ENCODE measurements at places on chromosomes 11 and 22.

- DNase-seq: peak; percentile 35
These were observed 77.6 kb downstream of the LUZP2 start for GRCh38 chr11:24574461-24574860.

- peak; percentile 51 for DNase-seq
These were observed 14.8 kb downstream of the CCND1 start for GRCh38 chr11:69655479-69656428.

DNA sequence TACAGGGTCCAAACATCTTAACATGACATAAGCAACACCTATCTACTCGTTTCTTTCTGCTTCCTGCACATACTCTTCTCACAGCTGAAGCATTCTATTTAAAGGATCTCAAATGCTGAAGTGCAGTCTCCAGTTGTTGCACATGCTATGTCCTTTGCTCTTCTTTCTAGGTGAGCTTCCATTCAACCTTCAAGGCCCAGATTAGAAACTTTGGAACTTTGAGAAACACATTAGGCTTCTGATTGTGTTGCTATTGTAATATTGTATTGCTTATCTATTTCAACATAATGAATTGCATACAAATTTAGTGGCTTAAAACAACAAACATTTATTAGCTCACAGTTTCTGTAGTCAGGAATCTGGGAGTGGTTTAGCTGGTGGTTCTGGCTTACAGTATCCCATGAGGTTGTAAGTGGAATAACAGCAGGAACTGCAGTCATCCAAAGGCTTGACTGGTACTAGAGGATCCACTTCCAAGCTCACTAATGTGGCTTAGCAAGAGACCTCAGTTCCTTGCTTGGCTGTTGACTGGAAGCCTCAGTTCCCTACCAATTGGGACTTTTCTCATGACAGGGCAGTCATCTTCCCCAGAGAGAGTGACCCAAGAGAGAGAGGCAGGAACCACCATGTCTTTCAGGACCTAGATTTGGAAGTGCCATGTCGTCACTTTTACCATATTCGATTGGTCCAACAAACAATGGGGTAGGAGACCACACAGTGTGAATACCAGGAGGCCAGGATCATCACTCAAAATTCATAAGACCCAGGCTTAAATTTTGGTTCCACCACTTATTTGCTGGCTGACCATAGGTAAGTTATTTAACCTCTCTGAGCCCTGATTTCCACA lies 27.2 kb upstream of the RASSF10 start:
- DNase-seq: peak; percentile 13

GRCh38 chr11:95121698-95122097 lies 32.1 kb downstream of the ENDOD1 start:
- DNase-seq: no peak

DNA sequence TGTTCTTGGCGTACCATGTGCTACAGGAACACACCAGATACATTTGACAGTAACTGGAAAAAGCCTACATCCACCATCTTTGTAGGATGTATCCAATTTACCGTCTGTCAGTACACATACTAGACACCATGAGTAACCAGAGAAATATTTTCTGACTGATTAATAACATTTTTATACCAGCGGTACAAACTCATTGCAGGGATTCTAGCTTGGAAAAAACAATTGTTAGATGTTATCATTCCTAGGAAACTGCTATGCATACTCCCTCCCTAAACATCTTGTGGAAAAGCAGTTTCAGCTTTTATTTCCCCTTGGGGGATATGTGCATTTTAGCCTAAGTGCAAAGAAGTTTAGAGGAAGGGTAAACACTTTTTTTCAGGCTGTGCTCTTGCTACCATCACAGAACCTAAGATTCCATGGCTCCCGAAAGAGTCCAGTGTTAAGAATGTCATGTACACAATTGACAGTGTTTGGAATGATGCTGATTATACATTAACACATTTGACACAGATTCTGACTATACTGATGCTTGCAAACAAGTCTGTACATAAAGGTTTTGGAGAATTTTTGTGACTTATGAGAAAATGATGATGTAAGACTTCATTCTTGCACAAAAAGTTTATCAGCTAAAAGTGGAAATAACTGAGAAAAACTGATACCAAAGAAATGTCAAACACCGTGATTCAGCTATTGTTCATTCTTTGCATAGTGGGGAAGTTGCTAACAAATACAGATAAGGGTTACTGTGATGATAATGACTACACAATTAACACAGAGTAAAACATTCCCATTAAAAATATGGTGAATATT lies 23.7 kb downstream of the NCF4 start:
- DNase-seq: peak; percentile 35

DNA sequence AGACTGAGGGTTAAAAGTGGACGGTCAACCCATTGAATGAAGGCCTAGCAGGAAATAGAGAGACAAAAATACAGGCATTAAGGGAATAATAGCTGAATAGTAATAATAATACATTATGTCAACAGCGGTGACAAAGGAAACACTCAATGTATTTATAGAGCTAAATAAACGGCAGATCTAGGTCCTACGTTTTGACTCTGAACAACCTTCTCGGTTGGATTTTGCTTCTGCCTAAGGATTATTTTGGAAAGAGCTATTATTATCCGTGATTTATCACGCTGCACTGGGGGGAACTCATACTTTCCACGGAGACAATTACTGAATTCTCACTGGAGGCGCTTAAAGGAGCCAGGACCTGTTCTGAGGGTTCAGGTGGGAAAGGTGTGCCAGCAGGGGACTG lies 118.2 kb upstream of the KIRREL3 start:
- DNase-seq: no peak

DNA sequence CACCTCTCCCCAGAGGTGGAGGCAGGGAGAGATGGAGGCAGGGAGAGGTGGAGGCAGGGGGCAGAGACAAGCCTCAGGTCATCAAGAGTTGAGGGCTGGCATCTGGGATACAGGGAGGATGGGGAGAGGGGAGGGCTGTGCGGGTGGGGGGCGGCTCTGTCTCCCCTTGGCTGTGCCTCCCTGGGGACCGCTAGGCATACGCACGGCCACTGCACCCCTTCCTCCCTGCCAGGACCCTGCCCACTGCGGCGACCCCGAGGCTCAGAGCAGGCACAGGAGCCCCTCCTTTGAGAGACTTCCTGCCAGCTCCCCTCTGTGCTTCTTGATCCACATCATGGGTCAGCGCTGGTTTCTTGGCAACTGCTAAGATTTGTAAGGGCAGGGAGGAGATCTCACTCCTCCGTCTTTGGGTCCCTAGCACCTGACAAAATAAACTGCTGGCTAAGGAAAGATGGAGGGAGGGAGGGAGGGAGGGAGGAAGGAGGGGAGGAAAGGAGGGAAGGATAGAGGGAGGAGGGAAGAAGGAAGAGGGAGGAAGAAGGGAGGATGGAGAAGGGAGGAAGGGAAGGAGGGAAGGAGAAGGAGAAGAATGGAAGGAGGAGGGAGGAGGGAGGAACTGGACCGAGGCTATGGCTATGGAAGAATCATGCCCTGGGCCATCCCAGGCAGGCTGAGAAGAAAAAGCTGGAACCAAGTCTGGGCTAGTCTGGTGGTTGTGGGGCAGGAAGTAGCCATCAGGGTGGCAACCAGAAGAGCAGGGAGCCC lies 18.5 kb downstream of the PRR33 start:
- DNase-seq: peak; percentile 11

GRCh38 chr11:31441296-31441695 lies 68.1 kb downstream of the IMMP1L start:
- no peak for DNase-seq

DNA sequence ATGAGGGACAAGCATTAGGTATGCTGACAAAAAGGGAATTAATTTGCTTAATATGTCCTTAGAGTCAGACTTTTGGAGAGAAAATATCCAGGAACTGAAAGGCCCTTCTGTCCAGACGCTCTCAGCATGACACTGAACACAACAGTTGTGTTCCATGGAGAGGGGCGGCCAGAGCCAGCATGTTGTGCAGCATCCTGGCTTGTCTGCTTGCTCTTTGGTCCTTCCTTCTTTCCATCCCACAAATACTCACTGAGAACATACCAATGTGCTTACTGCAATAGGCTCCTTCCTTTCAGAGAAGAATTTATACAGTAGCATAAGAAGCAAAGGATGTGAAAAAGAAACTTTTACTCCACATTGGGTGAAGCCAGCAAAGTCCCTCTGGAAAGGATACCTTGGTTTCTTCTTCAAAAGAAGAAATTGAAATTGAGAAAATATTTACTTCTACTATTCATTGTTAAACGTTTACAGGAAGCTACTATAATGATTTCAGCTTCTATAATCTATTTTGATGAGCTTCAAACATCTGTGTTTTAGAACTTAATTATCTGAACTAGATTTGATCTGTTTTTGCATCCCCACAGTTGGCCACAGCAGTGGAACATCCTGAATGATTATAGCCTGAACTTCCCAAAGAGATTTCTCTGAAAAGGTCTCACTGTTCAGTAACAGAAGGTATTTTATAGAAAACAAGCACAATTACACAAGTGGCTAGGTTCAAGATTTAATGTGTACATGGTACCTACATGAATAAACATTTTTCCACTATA lies 304.1 kb upstream of the PITPNB start:
- DNase-seq: peak; percentile 21

- no peak for DNase-seq
These were observed 96.9 kb upstream of the LARGE1 start for GRCh38 chr22:34017205-34017604.

- DNase-seq: no peak
These were observed 115.2 kb upstream of the SORL1-AS1 start for GRCh38 chr11:121567995-121568394.

DNA sequence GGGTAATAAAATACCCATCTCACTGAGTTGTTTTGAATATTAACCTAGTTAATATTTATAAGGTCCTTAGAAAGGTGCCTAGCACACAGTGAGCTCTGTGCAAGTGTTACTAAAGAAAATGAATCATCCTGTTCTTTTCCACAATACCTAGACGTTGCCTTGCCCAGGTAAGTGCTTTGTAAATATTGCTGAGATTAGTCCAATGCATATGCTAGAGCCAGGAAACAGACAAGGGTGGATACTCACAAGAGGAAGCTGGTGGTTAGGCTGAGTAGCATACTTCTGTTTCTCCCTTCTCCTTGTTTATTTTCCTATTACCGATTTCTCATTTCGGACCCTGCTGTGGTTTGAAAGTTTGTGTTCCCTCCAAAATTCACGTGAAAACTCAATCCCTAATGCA lies 58.1 kb upstream of the BARX2 start:
- DNase-seq: no peak

- DNase-seq: peak; percentile 83
These were observed 11.0 kb upstream of the SLC5A4 start for GRCh38 chr22:32265882-32266767.

DNA sequence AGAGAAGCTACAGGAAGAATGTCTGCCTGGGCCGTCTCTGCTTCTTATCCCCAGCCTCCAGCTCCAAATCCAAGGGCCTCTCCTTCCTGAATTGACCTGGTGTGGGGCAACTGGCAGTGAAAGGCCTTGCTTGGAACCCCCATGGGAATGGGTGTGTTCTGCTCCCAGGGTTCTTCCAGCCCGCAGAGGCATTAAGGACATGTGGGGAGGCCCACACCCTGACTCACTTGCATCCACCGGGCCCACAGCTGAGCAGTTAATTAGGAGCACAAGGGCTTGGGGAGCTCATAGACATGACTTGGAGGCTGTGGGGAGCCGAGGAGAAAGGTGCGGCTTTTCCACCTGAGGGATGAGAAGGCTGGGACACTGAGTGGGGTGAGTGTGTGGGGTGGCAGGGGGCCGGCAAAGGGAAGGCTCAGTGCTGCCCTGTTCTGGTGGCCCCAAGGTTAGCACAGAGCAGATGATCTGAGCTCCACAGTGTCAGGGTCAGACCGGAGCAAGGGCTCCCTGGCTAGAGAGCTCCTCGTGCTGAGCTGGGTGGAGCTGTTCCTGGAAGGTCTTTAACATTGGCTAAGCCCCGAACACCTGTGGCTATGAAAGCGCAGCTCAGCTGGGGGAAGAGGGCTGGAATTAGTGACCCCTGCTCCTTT lies 64.5 kb upstream of the NECTIN1 start:
- no peak for DNase-seq

GRCh38 chr11:128291007-128291406 lies 296.4 kb downstream of the ETS1 start:
- DNase-seq: no peak

GRCh38 chr11:112972399-112973145 lies 11.4 kb downstream of the NCAM1 start:
- no peak for DNase-seq

DNA sequence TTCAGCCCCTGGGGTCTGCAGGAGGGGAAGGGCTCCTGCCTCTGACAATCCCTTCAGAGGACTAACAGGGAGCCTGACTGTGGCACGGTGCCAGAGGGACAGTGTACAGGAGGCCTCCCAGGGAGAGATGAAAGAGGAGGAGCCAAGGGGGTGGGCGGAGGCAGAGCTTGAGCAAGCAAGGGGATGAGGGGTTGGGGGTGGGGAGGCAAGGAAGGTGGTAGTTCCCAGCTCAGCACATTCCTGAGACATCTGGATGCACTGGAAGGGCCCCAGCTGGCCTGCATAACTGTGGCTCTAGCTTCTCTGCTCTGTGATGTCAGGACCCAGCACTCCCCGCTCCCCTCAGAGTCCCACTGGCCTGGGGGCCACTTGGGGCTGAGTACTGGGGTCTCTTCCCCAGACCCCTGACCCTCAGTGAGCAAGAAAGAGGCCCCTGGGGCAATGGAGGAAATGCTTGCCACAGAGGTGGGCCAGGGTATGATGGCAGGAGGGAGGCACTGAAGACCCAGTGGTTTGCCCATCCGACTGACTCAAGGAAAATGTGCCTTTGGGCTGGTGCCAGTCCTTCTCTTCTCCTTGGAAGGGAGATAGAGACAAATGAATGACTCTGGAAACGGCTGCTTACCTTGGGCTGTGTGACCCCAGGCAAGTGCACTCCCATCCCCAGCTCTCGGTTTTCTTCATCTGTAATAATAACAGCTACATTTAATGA lies 13.3 kb downstream of the CREB3L1 start:
- DNase-seq: peak; percentile 94

DNA sequence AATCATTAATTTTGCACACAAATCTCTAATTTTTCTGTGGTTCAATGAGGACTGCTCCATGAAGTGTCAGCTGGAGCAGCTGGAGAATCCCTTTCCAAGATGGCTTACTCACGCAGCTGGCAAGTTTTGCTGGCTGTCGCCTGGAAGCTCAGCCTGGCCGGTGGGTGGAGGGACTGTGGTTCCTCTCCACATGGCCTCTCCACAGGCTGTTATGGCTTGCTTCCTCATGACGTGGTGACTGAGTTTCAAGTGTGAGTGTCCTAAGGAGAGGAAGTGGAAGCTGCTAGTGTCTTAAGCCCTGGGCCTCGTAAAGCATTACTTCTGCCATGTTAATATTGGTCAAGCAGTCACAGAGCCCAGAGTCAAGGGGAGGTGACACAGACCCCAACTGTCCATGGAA lies 14.0 kb upstream of the NRIP3 start:
- DNase-seq: no peak

DNA sequence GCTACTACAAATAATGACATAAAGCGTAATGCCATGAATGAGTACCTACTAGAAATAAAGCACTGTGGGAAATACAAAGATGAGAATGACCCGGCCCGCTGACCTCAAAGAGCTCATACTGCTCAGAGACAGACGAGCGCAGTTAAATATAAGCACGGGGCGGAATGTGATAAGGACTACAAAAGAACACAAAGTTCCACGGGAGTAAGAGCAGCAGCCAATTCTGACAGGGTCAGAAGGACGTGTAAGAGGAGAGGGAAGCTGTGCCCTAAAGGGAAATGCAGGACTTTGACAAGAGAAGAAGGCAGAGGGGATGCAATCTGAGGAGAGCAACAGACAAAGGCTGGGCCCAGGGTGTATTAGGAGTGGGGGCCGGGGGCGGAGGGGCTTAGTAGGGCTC lies 314.6 kb downstream of the LARGE1 start:
- no peak for DNase-seq

GRCh38 chr22:32319861-32320406 lies 37.7 kb upstream of the RFPL3 start:
- DNase-seq: no peak

GRCh38 chr22:41485033-41485432 lies 16.1 kb downstream of the ACO2 start:
- no peak for DNase-seq

All from ELR (cell line).